ENCODE measurements at places on chromosomes 6 and 20.

DNA sequence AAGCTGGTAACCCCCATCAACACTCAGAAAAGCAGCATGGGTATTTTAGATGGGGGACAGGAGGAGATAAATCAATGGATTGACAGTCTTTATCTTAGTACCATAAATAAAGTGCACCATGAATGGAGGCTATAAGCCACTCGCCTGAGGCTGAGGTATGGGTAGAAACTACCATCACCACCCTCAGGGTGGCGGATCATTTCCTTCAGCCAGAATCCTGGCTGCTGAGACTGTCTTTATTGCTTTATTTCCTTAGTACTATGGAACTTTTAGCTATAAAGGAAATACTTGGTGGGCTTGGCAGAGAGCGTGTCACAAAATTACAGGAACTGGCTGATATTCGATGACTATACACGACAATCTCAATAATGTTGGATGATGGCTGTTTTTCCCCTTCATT is 52.2 kb downstream of the STK38 start:
- no peak for DNase-seq

- DNase-seq = peak; percentile 57
These were observed 214.8 kb upstream of the MMS22L start for GRCh38 chr6:97497713-97498331.

DNA sequence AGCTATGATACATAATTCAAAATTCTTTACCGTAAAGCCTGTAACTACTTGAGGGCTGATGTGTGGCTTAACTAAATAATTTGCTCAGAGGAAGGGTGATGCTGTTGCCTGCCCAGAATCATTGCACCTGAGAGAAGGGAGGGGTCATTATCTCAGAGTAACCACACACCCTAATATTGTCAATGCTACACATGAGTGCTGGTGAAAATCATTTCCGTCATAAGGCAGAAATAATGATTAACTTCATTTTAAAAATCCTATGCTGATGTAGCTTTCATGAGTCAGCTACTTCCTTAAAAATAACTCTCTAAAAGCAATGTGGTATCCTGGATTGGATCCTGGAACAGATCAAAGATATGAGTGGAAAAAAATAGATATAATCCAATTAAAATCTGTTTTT is 146.4 kb upstream of the FAM83B start:
- DNase-seq = no peak

GRCh38 chr6:50381099-50381415 is 331.3 kb upstream of the DEFB112 start:
- no peak for DNase-seq

DNA sequence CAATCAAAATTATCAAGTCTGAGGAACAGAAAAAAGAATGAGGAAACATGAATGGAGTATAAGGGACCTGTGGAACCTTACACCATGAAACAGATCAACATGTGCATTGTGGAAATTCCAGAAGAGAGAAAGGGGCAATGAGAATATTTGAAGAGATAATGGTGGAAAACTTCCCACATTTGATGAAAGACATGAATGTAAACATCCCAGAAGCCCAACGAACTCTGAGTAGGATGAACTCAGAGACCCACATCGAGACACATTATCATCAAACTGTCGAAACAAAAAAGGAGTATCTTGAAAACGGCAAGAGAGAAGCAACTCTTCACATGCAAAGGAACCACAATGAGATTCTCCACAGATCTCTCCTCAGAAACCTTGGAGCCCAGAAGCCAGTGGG is 371.1 kb downstream of the CDKAL1 start:
- DNase-seq = no peak

GRCh38 chr6:44629636-44630035 is 242.1 kb downstream of the CDC5L start:
- no peak for DNase-seq

GRCh38 chr20:49786668-49787370 is 25.8 kb upstream of the SLC9A8 start:
- DNase-seq = no peak

DNA sequence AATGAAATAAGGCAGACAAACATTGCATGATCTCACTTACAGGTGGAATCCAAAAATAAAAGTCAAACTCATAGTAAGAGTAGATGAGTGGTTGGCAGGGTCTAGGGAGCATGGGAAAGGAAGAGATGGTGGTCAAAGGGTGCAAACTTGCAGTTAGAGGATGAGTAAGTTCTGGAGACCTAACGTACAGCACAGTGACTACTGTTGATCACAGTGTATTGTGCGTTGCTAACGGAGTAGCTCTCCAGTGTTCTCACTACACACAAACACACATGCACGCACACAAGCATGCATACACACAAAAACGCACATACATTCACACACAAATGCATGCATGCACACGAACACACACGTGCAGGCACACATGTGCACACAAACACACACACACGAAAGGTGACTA is 54.9 kb downstream of the LY86 start:
- DNase-seq = no peak

GRCh38 chr6:140988780-140989179 is 1143.9 kb upstream of the GJE1 start:
- no peak for DNase-seq

- no peak for DNase-seq
These were observed 567 bp downstream of the ADTRP start for GRCh38 chr6:11778036-11778435.

DNA sequence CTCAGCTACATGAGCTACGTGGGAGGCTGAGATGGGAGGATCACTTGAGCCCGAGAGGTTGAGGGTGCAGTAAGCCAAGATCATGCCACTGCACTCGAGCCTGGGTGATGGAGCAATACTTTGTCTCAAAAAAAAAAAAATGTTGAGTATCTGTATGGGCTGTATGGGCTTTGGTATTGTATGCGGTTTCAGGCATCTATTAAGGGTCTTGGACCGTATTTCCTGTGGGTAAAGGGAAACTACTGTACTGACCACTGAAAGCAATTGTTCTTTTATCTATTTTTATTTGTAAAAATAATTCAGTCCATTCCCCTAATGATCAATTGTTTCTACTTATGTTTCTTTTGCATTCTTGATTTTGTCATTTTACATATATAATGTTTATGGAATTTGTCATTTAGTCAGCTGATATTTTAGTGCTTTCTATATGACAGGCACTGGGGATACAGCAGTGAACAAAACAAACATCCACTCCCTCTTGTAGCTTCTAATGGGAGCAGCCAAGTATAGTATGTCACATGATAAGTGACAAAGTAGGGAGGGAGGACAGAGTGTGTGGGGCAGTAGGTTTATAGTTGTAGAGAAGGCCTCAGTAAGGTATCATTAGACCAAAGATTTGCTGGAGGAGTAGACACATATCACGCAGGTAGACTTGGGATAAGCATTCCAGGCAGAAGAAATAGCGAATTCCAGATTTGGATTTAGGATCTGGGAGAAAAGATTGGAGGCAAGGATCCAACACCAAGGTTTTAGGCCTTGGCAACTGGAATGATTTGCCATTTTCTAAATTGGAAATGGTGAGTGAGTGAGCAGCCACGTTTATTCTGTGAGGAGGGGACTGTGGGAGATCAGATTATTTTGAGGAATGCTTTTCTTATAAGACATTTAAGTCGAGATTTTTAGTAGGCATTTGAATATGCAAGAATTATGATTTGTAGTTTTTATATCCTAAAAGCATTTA is 6.0 kb downstream of the PCMT1 start:
- no peak for DNase-seq

GRCh38 chr20:49581482-49581881 is 13.5 kb upstream of the PTGIS start:
- DNase-seq = no peak

- no peak for DNase-seq
These were observed 40.8 kb upstream of the MDFI start for GRCh38 chr6:41597246-41598000.

GRCh38 chr6:2426561-2427340 is 181.3 kb upstream of the GMDS start:
- DNase-seq = no peak

All from liver (tissue), 10 donors.